ENCODE measurements at places on chromosomes 13 and 19.

GRCh38 chr13:109747524-109747923 lies 38.9 kb downstream of the IRS2 start:
- no peak for DNase-seq

DNA sequence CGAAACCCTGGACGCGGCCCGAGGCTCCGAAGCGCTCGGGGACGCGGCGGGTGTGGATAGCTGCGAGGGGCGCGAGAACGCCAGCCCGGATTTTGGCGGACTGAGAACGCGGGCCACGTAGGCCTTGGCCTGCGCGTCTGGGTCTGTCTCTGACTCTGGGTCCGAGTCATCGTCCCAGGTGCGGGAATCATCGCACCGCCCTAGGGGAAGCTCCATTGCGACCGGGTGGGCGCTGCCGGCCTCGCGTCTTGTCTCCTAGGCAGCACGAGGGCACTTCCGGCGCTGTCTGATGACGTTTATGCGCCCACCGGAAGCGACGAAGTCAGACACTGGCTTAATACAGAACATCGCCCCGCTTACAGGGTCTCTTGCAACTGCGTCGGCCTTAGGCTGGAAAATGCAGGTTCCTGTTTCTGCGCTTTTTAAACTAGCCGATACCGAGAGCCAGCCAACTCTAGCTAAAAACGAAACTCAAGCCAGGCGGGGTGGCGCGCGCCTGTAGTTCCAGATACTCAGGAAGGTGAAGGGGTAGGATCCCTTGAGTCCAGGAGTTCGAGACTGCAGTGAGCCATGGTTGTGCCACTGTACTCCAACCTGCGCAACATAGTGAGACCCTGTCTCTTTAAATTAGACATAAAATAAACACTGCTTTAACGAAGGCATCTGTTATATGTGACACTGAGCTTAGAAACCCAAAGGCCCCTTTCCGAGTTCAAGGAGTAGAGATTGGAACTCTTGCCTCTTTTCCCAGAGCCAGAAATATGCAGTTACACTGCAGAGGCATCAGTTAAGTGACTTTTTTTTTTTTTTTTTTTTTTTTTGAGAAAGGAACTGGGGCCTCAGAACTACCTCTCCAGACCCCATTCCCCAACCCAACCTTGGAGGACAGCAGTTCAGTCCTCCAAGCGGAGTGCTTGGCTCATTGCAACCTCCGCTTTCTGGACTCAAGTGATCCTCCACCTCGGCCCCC lies at the start of gene FBXW9:
TSS of gene FBXW9 (minus strand) at position 266 of the 970 bp plus-strand sequence. CDS start at position 216, 50 bp downstream.
- DNase-seq = peak; percentile 96

- DNase-seq = peak; percentile 95
Measured at GRCh38 chr13:80341101-80341755, at the start of gene SPRY2. TSS of gene SPRY2 (minus strand) at chr13:80341126. CDS start at chr13:80337705, 3,421 bp downstream.

GRCh38 chr13:36549755-36550154 lies 117.5 kb downstream of the CCNA1 start:
- no peak for DNase-seq

DNA sequence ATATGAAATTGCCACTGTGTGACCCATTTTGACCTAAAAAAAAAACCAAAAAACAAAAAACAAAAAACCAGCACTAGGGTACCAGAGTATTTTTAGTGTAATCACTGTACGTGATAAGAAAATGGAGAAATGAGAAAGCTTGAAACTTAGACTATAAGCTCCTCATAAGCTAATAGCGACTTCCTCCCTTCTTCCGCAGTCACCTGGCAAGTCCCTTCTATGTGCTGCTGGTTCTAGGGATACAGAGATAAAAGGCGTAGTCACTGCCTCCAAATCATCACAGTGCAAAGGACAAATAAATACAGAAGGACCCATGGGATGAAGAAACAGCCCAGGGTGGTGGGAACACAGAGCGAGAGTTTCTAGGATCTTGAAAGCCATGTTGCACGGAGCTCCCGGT lies 190.3 kb downstream of the TM9SF2 start:
- DNase-seq = no peak

DNA sequence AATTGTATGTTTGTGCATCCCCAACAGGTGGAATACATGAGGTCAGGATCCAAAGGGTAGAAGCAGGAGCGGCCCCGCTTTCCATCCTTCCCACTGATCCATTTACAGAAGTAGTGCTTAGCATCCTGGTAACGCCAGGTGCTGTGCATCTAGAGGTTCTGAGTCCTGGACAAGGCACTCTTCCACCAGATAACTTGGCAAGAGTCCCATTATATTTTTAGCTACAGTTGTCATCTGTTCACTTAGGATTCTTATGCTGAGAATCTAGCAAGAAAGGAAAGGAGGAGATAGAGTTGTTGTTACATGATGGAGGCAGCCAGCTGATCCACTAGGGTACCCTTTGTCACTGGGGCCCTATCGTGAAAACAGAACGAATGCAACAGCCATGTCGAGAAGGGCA lies 389.5 kb upstream of the ZNF507 start:
- no peak for DNase-seq

DNA sequence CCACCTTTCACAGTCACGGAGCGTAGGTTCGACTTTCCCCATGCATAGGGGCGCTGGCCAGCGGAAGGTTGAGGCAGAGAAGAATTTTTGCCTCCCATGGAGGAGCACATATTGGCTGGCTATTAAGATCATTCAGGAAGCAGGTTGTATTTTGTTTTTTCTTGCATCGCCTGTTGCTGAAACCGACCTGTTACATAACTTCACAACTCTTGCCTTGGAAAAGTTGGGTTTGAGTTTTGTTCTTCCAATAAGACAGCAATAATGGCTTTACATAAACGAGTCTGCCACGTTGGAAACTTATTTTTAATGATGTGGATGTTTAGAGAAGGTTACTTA lies 1.4 kb downstream of the UPF1 start:
- DNase-seq = no peak

DNA sequence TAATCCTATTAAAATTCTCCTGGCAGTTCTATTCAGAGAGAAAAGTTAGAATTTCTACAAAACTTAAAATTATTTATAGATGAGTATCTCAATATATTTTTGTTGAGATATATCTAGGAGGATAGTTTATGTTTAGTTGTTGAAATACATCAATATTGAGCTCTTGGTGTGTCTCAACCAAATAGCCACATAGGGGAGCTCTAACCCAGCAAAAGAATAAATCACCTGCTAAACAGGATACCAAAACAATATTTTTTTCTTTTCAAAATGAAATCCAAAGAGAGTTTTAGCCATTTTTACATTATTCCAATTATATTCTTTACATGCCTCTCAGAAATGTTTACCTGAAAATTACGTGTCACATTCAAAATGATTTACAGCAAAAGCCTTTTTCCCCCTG lies 954.7 kb downstream of the SLITRK6 start:
- DNase-seq = no peak

- no peak for DNase-seq
Measured at GRCh38 chr13:51500687-51501086, 47.9 kb upstream of the INTS6 start.

GRCh38 chr13:48975101-48975855 lies 434 bp upstream of the FNDC3A start:
- no peak for DNase-seq

- no peak for DNase-seq
Measured at GRCh38 chr13:35851356-35851755, 279.8 kb downstream of the DCLK1 start.

DNA sequence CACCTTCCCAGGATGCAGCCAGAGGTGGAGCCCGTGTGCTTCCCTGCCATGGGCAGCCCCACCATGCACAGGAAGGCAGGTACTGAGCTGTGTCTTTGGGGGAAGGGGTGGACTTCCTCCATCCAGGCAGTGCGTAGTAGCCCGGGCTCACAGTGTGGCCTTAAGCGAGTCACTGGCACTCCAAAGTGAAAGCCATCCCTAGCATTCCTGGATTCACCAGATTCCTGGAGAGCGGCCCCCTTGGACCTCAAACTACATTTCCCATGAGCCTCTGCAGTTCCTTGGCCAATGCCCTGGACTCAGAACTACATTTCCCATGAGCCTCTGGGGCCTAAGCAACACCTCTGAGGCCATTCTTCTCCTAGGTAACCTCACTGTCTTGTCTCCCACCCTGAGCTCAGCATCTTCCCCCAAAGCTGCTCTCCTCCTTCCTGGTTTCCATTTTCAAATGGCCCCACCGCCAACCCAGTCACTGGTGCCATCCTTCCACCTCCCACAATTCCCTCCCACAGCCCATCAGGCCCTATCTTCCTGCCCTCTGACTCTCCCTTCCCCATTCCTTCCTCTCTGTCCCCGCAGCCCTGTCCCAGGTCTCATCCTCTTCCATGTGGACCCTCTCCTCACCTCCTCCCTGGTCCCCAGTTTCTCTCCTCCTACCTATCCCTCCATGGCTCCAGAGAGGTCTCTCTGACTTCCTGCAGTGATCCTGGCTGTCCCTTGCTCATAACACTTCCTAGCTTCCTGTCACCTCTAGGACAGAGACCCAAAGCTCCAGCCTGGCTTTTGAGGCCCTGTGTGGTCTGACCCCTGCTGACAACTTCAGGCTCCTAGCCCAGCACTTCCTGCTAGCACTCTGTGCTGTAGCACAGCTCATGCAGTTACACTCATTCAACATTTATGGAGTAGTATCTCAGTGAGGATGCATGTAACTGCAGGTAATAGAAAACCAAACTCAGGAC lies at the start of gene C19orf81:
TSS of gene C19orf81 (plus strand) at position 13 of the 959 bp plus-strand sequence. CDS start at position 13, 0 bp downstream.
- DNase-seq = no peak

GRCh38 chr19:41595890-41596280 lies 19.9 kb downstream of the CEACAM21 start:
- no peak for DNase-seq

DNA sequence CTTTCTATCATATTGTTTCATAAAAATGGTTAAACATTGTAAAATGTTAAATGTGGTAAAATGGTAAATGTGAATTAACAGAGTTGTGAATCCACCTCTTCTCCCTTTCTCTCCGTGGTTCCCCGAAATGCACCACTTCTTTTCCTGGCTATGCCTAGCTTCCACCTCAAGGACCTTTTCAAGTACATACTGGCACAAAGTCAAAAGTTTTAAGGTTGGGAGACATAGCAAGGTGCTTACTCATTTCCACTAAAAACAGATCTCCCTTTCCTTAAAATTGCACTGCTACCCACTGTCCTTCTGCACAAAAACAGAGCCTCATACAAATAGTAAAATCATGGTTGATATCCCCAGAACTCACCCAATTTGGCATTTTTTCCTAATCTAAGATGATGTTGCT lies 558.2 kb downstream of the SLITRK6 start:
- DNase-seq = no peak

- no peak for DNase-seq
Measured at GRCh38 chr19:31629579-31630363, 280.5 kb upstream of the TSHZ3 start.

GRCh38 chr19:6373813-6374108 lies 1.2 kb downstream of the ALKBH7 start:
- no peak for DNase-seq

DNA sequence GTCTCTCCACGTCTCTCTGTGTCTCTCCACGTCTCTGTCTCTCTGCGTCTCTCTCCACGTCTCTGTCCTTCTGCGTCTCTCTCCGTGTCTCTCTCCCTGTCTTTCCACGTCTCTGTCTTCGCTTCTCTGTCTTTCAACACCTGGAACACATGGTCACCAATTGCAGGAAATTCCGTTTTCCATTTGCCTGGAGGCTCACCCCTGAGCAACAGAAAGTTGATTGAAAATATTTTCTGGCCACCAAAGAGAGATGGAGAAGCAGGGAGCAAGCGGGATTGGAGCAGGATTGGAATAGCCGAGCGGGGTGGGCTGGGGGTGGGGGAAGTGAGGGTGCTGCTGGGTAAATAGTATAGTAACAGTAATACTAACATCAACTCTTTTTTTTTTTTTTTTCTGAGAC lies 1.7 kb downstream of the KANK2 start:
- DNase-seq = no peak

DNA sequence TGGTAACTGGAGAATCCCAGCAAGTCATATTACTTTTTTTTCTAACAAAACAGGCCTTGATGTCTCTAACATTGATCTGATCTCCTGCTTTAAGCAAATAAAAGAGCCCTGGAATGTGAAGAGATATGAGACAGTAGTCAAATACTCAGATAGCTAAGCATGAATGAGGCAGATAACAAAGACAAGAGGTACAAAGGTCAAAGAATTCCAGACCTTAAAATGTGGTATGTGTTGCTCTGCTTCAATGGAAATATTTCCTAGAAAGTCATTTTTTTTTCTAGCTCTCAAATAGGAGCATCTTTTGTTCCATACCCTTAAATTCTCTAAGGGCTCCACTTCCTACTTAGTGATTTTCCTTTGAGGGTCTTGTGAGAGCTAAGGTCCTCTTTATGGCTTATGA lies 54.6 kb downstream of the ZNF254 start:
- DNase-seq = no peak

GRCh38 chr13:36979361-36980050 lies 19.6 kb downstream of the ALG5 start:
- no peak for DNase-seq

DNA sequence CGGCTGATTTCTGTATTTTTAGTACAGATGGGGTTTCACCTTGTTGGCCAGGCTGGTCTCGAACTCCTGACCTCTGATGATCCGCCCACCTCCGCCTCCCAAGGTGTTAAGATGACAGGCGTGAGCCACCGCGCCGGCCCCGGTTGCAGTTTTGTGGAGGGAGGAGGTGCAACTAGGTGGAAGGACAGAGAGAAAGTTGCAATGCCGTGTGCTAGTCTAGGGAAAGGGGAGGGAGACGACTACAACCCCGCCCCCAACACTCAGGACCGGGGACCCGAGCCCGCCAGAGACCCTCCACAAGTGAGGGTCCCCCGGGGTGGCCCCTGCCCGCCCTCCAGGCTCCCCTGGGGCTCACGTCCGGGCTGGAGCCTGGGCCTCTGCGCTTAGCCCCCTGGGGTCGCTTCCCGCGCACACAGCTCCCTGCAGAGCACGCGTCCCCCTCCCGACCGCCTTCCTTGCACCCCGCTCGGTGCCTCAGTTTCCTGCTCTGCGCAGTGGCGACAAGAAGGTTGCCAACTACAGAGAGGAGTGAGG lies 1.2 kb upstream of the ARID3A start:
- DNase-seq = no peak

DNA sequence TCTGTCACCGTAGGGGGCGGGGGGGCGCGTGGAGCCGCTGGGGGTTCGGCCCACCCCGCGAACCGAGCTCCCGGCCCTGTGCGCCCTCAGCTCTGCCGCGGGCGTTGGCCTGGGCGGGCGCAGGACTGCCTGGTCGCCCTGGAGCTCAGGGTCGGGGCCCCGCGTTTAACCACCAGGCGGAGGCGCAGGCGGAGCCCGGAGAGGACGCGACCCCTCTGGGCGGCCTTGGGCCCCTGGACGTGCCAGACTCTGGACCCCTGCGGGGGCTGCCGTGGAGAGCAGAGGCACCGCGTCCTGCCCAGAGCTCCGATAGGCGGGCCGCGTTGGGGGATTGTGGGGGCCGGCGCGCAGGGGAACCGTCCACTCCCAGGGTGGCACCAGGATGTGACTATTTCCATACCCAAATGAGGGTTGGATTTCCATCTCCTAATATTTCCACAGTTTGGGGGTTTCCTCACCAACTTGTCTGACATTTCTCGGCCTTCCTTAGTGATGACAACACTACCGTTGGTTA lies 13.0 kb upstream of the USP29 start:
- DNase-seq = no peak

- DNase-seq = no peak
Measured at GRCh38 chr13:110262508-110263291, 44.3 kb downstream of the COL4A1 start.

GRCh38 chr19:3536429-3537100 lies 2.4 kb upstream of the TEKTIP1 start:
- DNase-seq = no peak

- no peak for DNase-seq
Measured at GRCh38 chr13:114282041-114282670, 755 bp downstream of the UPF3A start.

Measured in chondrocyte (in vitro differentiated cells).